ENCODE measurements at places on chromosomes 16 and 17.
A peak's percentile ranks its signal among the peaks of the same experiment; 100 is the strongest.

- H3K27ac ChIP-seq, result no peak overlapping the region
- H3K36me3 ChIP-seq, result no peaks in the 10 kb centered on the region
- H3K27me3 ChIP-seq, result peaks cover 5% of the 10 kb centered on the region
- no peak for DNase-seq
These were observed 9.6 kb upstream of the PLEKHG4 start for GRCh38 chr16:67269766-67270165.

GRCh38 chr17:9475101-9475658 lies 100.4 kb downstream of the STX8 start:
- H3K27ac ChIP-seq, result no peak overlapping the region
- H3K36me3 ChIP-seq, result no peaks in the 10 kb centered on the region
- no peak for DNase-seq
- H3K4me1 ChIP-seq, result no peaks in the 10 kb centered on the region
- H3K27me3 ChIP-seq, result no peaks in the 10 kb centered on the region
- no peak overlapping the region for H3K4me3 ChIP-seq

GRCh38 chr16:84497418-84498222 lies 6.8 kb downstream of the MEAK7 start:
- peaks cover 49% of the 10 kb centered on the region for H3K36me3 ChIP-seq
- DNase-seq, result peak; percentile 19
- H3K4me3 ChIP-seq, result no peak overlapping the region

GRCh38 chr16:12802661-12803060 lies 1.0 kb downstream of the CPPED1 start:
- no peak for DNase-seq
- no peaks in the 10 kb centered on the region for H3K36me3 ChIP-seq
- H3K27ac ChIP-seq, result peak overlapping the region; percentile 82
- peak overlapping the region; percentile 60 for H3K4me3 ChIP-seq
- no peaks in the 10 kb centered on the region for H3K27me3 ChIP-seq

GRCh38 chr16:27326738-27327585 lies 13.2 kb downstream of the IL4R start:
- H3K36me3 ChIP-seq, result no peaks in the 10 kb centered on the region
- H3K4me3 ChIP-seq, result peak overlapping the region; percentile 34
- no peaks in the 10 kb centered on the region for H3K27me3 ChIP-seq
- peak; percentile 96 for DNase-seq
- H3K4me1 ChIP-seq, result peaks cover 74% of the 10 kb centered on the region
